Stomach (tissue), 19 donors: ENCODE measurements at places on chromosomes 16 and 17. TPM values are rescaled to one million over a fixed set of nuclear protein-coding genes. Genes with fewer than 3 reads are reported as not detected.

The VMO1 gene
- not detected for total RNA-seq

The PABPN1L gene
- total RNA-seq: not detected

The CD79B gene
- total RNA-seq: not detected

The ZSCAN10 gene
- not detected for total RNA-seq

The KRT12 gene
- 14.0 TPM for total RNA-seq

The LDHD gene
- 77.2 TPM for total RNA-seq

The MAP3K3 gene
- 28.5 TPM for total RNA-seq

DNA sequence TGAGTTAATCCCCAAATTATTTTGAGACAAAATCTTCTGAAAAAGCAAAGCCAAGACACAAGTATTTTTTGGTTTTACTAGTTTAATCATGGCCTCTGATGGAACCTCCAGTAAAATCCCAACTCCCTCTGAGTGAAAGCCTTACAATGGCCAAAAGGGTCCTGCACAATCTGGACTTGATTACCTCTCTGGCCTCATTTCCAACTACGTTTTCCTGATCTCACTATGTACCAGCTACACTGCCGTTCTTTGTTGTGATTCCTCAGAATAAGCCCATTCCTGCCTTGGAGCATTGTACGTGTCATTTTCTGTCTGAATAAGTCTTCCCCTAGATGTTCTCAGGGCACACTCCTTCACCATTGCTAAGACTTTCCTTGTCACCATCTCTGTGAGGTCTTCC is 37.3 kb downstream of the SPOP start:
- peak overlapping the region; percentile 63 for H3K27ac ChIP-seq
- H3K4me1 ChIP-seq: peaks cover 51% of the 10 kb centered on the region
- no peaks in the 10 kb centered on the region for H3K27me3 ChIP-seq
- H3K36me3 ChIP-seq: no peaks in the 10 kb centered on the region

GRCh38 chr17:40940266-40940665 is 2.8 kb upstream of the KRT23 start:
- no peak overlapping the region for H3K27ac ChIP-seq
- no peak overlapping the region for H3K4me3 ChIP-seq
- no peak for DNase-seq
- no peaks in the 10 kb centered on the region for H3K36me3 ChIP-seq

- H3K36me3 ChIP-seq: no peaks in the 10 kb centered on the region
- no peak for DNase-seq
- H3K4me1 ChIP-seq: peaks cover 13% of the 10 kb centered on the region
- no peak overlapping the region for H3K4me3 ChIP-seq
- no peak overlapping the region for H3K27ac ChIP-seq
Observed at GRCh38 chr17:57515662-57516211, 229.4 kb downstream of the CCDC182 start.

- H3K36me3 ChIP-seq: peaks cover 7% of the 10 kb centered on the region
- H3K4me1 ChIP-seq: peaks cover 30% of the 10 kb centered on the region
- DNase-seq: peak; percentile 65
- peak overlapping the region; percentile 89 for H3K27ac ChIP-seq
Observed at GRCh38 chr17:50426814-50427787, 1.1 kb downstream of the ACSF2 start.

- DNase-seq: no peak
- H3K36me3 ChIP-seq: no peaks in the 10 kb centered on the region
- H3K4me1 ChIP-seq: no peaks in the 10 kb centered on the region
- peak overlapping the region; percentile 13 for H3K4me3 ChIP-seq
- peaks cover 24% of the 10 kb centered on the region for H3K27me3 ChIP-seq
Observed at GRCh38 chr16:86619239-86619794, 41.0 kb downstream of the FOXL1 start.

GRCh38 chr17:65307081-65307960 is 170.2 kb downstream of the RGS9 start:
- H3K4me3 ChIP-seq: no peak overlapping the region
- no peaks in the 10 kb centered on the region for H3K27me3 ChIP-seq
- DNase-seq: no peak

- H3K36me3 ChIP-seq: no peaks in the 10 kb centered on the region
- peak overlapping the region; percentile 53 for H3K4me3 ChIP-seq
- H3K27me3 ChIP-seq: peaks cover 5% of the 10 kb centered on the region
- H3K4me1 ChIP-seq: peaks cover 15% of the 10 kb centered on the region
- no peak overlapping the region for H3K27ac ChIP-seq
Observed at GRCh38 chr17:48011405-48012150, 26.0 kb downstream of the COPZ2 start.

DNA sequence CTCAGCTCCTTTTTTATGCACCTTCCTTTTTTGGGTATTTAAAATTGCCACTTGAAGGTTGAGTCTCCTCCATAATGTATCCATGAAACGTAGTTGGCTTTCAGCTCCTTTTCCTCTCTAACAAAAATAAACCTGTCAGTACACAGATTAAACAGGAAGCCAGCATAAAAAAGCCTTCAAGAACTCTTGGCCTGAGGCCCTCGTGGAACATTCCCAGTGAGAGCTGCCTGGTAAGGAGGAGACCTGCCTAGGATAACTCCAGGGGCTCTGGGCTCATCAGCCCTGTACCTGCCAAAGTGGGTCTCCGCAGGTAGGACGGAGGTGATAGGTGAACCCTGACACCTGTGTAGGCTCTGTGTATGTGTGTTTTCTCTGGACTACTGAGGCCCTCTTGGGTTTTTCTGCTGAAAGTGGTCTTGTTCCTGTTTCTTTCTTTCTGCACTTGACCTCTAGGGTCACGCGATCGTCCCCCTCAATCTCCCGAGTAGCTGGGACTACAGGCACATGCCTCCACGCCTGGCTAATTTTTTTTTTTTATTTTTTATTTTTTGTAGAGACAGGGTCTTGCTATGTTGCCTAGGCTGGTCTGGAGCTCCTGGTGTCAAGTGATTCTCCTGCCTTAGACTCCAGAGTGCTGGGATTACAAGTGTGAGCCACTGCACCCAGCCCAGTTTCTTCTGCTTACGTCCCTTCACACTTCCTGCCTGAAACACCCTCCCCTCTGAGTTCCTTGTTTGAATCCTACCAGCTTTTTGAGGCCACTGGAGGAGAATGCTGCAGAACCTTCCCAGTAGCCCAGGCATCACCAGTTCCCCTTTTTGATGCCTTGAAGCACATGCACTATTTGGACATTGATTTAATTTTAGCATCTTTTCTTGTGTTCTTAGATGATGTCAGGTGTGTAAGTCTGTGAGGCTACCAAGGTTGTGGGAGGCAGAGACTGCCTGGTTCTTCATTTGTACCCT is 9.8 kb downstream of the PGS1 start:
- peaks cover 76% of the 10 kb centered on the region for H3K4me1 ChIP-seq
- no peak for DNase-seq
- H3K36me3 ChIP-seq: peaks cover 1% of the 10 kb centered on the region
- no peak overlapping the region for H3K4me3 ChIP-seq
- no peaks in the 10 kb centered on the region for H3K27me3 ChIP-seq

GRCh38 chr17:58822148-58823050 is 66.7 kb downstream of the PPM1E start:
- H3K4me1 ChIP-seq: no peaks in the 10 kb centered on the region
- DNase-seq: no peak
- no peaks in the 10 kb centered on the region for H3K36me3 ChIP-seq
- no peak overlapping the region for H3K27ac ChIP-seq
- H3K27me3 ChIP-seq: no peaks in the 10 kb centered on the region

DNA sequence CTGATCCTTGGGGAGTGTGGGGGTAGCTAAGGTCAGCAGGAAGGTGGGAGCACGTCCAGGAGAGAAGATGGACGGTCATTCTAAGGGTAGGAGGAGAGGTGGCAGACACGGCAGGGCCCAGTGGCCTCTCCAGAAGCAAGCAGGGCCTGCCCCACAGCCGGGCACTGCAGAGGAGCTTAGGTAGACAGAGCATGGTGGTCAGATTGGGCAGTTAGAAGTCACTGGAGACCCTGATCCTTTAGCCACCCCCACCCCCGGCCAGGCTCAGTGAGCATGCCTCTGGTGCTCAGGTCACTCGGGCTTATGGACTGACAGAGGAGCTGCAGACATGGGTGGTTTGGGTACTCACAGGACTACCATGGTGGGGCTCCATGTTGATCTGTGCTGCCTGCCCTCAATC is 26.3 kb downstream of the NLRP1 start:
- H3K4me3 ChIP-seq: no peak overlapping the region
- no peak overlapping the region for H3K27ac ChIP-seq
- no peak for DNase-seq
- no peaks in the 10 kb centered on the region for H3K27me3 ChIP-seq
- H3K36me3 ChIP-seq: no peaks in the 10 kb centered on the region

GRCh38 chr17:57396511-57396921 is 140.2 kb downstream of the MSI2 start:
- H3K27ac ChIP-seq: no peak overlapping the region
- no peaks in the 10 kb centered on the region for H3K27me3 ChIP-seq
- no peak overlapping the region for H3K4me3 ChIP-seq
- H3K36me3 ChIP-seq: peaks cover 4% of the 10 kb centered on the region

DNA sequence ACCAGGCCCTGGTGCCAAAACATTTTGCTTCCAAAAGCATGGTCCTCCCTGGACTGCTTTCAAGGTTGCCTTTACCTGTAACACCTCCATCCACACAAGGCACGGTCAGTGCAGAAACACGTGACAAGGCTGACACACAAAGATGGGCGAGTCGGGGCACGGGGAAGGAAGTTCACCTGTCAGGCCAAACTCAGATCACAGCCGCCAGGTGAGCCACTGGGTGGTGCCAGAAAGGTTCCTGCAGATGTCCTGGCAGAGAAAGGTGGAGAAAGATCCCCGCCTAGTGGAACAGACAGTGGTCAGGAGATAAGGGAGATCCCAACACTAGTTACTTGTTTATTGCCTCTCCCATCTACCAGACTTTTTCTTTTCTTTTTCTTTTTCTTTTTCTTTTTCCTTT is 155.3 kb downstream of the AIPL1 start:
- no peaks in the 10 kb centered on the region for H3K27me3 ChIP-seq
- H3K4me3 ChIP-seq: no peak overlapping the region
- H3K4me1 ChIP-seq: no peaks in the 10 kb centered on the region
- DNase-seq: no peak
- no peak overlapping the region for H3K27ac ChIP-seq

DNA sequence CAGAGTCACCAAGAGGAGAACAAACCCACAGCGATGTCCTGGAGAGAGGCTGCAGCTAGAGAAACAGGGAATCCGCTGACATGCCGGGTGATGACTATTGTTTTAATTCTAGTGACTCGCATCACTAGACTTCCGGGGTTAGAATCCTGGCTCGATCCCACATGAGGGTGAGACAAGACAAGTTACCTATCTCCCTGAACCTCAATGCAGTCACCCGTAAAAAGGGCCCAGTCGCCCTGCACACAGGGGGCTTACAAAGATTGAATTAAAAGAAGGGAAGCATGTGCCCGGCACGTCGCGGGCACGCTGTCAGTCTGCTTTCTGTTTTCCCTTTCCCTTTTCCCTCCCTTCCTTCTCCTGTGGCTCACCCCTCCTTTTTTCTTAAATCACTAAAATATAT is 212.9 kb upstream of the FOXF1 start:
- H3K4me1 ChIP-seq: peaks cover 8% of the 10 kb centered on the region
- H3K4me3 ChIP-seq: no peak overlapping the region
- H3K36me3 ChIP-seq: no peaks in the 10 kb centered on the region
- peaks cover 27% of the 10 kb centered on the region for H3K27me3 ChIP-seq

DNA sequence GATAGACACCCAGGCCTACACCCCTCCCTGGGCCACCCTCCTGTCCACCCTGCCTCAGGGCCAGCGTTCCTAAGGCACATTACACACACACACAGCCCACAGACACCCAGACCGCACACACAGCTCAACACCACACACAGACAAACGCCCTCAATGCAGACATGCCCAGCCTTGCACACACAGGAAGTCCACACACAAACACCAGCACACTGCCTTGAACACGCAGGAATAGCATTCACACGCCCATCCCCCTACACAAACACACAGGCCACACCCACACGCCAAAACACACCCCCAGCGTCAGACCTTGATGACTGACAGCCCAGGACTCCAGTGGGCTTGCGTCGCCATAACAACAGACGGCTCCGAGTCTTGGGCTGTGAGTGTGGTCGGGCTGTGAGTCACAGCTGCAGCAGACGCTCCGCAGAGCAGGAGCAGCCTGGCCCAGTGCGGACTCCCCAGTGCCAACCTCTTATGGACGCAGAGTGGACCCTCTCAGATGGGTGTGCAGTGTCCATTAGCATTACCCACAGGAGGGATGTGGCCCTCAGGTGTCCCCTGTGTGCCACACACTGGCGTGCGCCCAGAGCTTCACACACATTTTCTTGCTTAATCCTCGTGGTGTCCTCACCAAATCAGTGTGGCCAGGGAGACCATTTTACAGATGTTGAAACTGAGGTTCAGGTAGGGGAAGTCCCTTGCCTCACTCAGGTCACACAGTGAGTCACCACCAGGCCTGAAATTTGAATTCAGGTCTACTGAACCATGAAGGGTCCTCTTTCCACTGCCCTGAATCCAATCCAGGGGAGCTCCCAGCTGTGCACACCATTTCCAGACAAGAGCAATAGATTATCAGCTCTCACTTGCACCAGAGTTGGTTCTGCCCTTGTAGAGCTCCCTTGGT is 17.8 kb upstream of the RAI1 start:
- H3K36me3 ChIP-seq: no peaks in the 10 kb centered on the region
- no peak overlapping the region for H3K27ac ChIP-seq
- no peak overlapping the region for H3K4me3 ChIP-seq
- no peaks in the 10 kb centered on the region for H3K27me3 ChIP-seq
- H3K4me1 ChIP-seq: no peaks in the 10 kb centered on the region

DNA sequence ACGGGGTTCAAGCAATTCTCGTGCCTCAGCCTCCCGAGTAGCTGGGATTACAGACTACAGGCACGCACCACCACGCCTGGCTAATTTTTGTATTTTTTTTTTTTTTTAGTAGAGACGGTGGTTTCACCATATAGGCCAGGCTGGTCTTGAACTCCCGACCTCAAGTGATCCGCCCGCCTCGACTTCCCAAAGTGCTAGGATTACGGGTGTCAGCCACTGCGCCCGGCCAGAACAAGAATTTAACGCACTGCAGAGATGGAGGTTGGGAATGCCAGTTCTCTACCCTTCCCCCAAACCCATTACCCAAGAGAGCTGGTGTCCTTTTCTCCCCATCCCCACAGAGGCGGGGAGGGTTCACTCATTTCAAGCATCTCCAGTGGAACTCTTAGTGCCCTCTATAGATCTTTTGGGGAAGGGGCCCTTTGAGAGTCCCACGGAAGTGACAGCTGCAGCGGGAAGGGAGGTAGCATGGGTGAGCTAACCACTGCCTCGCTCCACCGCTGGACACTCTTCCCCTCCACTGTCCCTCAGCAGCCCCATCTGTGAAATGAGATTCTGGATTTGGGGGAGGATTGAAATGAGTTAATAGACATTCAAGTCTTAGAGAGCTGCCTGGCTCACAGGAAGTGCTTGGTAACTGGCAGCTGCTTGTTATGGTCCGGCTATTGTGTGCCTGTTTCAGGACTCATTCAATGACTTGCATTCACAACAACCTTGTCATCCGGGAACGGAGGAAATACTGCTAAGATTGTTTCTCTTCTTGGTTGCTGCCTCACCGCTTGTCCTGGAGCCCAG is 3.5 kb upstream of the UBALD2 start:
- H3K4me3 ChIP-seq: no peak overlapping the region
- peak; percentile 59 for DNase-seq
- H3K27ac ChIP-seq: peak overlapping the region; percentile 94
- no peaks in the 10 kb centered on the region for H3K27me3 ChIP-seq

- no peaks in the 10 kb centered on the region for H3K27me3 ChIP-seq
- H3K4me3 ChIP-seq: no peak overlapping the region
- no peaks in the 10 kb centered on the region for H3K36me3 ChIP-seq
- no peak for DNase-seq
- no peak overlapping the region for H3K27ac ChIP-seq
- peaks cover 5% of the 10 kb centered on the region for H3K4me1 ChIP-seq
Observed at GRCh38 chr16:82043680-82044584, 8.9 kb downstream of the HSD17B2 start.
